HFFc6 (cell line): ENCODE measurements at places on chromosomes 13 and 19.

GRCh38 chr13:111458739-111459138 is 138.3 kb downstream of the TEX29 start:
- no peak for DNase-seq

DNA sequence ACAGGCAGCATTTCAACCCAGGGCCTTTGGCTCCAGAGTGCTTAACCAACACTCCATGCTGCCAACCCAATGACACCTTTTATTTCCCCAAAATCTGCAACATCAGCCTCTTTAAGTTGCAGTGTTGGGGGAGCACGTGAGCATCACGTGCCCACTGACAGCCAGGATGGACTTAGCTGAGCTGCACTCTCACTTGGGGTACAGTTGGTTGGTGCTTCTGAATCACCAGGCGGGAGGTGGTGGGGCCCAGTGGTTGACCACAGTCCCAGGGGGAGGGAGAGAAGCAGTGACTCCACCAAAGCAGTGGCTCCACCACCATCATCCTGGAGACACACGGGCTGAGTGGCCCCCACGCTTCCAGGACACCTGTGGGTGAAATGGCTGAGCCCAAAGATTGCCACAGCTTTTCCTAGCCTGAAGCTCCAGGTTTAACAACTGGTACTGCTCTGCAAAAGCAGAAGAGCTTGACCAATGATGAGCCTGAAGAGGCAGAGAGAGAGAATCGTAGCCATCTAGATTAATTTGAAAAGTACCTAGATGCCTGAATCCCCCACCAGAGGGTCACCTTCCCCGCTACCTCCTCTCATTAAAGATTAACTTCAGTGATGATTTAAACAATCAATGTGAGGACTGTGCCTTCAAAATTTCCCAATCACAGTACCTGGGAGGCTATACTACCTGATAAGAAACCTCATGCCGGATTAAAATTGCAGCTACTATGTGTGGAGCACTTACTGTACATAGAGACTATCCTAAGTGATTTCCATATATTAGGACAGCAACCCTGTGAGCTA is 193.8 kb downstream of the FOXO1 start:
- DNase-seq = no peak

DNA sequence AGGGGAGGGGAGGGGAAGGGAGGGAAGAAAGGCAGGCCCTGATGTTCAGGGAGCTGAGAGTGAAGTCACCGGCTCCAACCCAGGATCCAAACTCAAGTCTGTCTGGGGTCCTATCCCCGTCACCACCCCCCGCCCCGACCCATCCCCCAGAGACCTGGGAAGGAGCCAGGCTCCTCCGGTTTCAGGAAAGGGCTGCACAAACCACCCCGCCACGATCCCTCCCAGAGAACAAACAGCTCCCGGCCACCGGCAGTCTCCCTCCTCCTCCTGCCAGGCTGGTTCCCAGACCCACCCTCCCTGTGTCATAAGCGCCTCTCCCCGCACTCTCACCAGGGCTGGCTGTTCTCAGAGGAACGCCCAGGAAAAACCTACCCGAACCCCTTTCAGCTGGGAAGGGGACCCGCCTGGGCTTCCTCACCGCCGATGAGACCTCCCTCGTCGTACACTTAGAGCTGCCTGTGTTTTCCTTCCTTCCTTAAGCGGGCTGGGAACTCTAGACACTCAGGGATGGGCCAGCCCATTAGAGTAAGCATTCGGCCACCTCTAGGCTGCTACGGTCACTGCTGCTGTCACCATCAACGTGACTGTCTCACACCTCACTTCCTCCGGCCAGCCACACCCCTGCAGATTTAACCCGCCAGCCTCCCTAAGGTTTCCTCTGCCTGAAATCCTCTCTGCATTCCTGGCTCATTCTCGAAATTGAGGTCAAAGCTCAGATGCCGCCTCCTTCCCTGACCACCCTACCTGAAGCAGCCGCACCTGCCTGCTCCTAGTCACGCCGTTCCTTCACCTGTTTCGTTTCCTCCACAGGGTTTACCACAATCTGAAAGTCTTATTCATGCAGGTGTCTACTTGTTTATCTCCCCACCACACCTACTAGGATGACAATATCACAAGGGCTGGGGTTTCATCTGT is 6.3 kb upstream of the RDH13 start:
- DNase-seq = no peak

DNA sequence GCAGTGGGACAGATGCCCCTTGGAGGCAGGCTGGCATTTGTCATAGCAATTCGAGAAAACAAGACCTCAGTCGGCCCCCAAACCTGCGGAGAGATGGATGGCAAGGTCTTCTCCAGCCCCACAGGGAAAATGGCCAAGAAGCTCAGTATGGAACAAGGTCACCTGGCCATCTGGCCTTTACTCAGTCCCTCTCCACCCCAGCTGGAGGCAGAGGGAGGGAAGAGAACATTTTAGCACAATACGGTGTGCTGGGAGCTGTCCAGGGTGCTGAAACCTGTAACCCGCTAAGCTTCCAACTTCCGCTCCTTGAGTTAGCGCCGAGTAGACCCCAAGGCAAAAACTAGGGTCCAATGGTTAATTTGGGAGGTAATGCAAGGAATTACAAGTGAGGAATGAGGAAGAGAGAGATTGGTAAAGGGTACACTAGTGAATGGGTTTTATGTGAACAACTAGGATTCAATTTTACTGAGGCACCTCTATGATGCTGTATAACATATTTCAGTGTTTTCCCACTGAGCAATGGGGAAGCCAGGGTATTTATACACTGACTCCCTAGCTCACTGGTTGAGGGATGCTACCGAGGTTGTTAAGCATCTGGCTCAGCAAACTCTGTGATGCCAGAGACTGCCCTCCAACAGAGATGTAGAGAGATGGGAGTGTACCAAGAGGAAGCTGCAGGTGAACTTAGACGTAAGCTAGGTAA is 64.3 kb downstream of the CACNA1A start:
- peak; percentile 15 for DNase-seq

GRCh38 chr13:108895220-108895704 is 265.9 kb downstream of the MYO16 start:
- peak; percentile 61 for DNase-seq

- DNase-seq = no peak
Observed at GRCh38 chr13:102017248-102017647, 384.6 kb downstream of the FGF14 start.

GRCh38 chr19:4172861-4173473 is 9.4 kb downstream of the SIRT6 start:
- no peak for DNase-seq

GRCh38 chr19:15115762-15116615 is 8.8 kb downstream of the SYDE1 start:
- DNase-seq = no peak

- no peak for DNase-seq
Observed at GRCh38 chr13:31122143-31122542, 39.6 kb downstream of the HSPH1 start.

DNA sequence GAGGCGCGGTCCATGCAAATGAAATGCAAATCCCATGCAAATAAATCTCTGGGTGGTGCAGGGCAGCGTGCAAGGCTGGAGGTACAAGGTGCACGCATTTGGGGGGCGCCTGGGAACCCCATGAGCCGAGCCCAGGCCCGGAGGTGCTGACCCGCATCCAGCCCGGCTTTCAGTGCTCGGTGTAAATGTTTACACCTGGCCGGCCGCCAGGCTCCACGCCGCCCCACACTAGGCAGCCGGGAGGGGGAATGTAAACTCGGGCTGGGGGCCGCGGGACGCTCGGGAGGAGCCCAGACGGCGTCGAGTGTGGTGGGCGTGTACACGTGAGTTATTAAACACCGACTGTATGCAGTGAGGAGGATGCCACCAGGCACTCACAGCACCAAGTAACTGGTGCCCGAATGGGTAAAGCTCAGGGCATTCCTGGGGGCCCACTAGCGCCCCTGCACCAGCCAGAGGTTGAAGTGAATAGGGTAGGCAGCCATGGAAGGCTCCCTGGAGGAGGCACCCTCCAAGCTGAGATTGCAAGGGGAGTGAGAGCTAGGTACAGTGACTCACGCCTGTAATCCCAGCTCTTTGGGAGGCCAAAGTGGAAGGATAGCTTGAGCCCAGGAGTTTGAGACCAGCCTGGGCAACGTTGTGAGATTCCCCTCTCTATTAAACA is 17.2 kb downstream of the FUT6 start:
- DNase-seq = no peak

DNA sequence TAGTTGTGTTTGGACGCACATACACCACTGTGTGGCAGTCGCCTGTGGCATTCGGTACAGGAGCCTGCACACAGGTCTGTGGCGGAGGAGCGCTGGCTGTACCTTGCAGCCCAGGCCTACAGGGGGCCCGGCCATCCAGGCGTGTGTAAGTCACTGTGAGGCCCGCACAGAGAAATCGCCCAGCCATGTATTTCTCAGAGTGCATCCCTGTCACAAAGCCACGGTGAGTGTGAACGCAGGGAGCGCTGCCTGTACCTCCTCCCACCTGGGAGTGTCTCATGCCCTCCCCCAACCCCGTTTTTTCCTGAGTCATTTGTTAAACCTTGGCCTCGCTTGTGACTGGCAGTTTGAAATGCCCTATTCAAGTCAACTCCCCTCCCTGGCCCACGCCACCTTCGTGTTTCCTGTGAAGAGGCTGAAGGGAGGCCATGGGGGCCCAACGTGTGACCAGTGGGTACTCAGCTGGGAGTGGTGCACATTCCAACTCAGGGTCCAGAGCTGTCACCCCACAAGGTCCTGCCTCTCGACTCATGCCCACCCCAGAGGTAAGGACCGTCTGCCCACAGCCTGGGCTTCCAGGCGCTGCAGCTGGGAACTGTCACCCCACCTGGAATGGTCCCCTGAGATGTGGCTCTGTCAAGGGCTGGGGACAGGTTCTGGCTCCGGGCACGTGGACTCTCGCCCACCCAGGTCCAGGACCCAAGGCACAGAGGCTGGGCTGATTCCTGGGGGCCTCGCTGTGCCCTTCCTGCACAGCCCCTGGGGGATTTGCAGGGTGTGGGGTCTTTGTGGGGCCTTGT is 11.6 kb upstream of the RASA3 start:
- DNase-seq = no peak

DNA sequence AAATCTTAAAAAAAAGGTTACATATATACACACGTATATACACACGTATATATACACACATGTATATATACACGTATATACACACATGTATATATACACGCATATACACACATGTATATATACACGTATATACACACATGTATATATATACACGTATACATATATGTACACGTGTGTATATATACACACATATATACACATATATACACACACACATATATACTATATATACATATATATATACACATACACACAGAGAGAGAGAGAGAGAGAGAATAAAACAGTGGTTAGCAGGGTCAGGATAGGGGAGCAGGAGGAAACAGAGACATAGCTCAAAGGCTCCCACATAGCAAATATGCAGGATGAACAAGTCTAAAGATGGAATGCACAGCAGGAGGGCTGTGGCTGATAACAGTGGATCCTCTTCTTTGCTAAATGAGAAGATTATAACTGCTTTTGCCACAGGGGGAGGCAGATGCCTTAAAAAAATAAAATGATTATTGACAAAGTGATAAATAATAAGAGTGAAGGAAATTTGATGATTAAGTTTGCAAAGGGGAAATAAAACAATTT is 714.5 kb downstream of the UQCRFS1 start:
- DNase-seq = no peak

DNA sequence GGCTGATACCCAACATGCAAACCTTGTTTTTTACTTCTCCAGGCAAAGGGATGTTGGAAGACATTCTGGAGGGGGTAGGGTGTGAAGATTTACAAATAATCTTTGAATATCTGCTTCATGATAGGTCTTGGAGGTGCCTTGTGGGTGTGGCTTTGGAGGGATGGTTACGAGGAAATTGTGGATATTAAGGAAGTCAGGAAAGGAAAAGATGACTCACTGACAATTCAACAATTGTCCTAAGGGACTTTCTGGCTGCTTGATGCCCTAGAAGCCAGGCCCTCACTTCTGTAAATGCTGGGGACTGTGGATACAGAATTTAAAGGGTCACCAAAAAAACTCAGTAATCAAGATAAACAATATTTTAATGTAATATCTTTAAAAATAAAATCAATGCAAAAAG is 37.4 kb upstream of the ZNF527 start:
- no peak for DNase-seq

- DNase-seq = no peak
Observed at GRCh38 chr13:33106656-33107360, 90.6 kb downstream of the KL start.

DNA sequence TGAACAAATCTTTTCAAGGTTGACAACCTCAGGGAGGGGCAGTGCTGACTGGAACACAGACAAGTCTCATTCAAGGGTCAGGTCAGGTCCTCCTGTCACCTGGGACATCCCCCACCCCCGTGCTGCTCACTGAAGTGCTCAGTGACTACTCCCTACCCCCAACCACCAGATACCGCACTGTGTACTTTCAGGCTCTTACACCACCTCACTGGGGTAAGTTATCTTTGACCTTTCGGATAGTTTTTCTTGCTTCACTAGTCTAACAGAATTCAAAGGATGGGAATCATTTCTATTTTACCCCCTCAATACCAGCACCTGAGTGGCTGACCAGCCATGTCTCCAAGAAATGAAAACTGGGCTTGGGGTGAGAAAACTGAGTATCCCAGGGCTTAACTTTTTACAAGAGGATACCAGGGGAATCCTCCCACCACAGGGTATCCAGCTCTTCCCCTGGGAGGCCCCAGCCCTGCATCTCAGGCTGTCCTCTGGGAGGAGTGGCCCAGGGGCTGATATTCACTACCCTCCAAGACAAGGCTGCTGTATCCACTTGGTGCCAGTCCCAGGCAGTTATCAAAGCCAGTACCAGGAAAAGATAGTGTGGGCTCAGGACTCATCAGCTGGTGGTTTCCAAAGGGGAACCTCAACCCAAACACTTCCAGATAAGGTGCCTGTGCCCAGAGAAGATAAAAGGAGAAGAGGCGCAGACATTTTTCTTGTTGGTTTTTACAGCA is 2.1 kb downstream of the ZNF563 start:
- DNase-seq = no peak

- DNase-seq = no peak
Observed at GRCh38 chr13:113732961-113733950, 25.8 kb upstream of the TMEM255B start.

DNA sequence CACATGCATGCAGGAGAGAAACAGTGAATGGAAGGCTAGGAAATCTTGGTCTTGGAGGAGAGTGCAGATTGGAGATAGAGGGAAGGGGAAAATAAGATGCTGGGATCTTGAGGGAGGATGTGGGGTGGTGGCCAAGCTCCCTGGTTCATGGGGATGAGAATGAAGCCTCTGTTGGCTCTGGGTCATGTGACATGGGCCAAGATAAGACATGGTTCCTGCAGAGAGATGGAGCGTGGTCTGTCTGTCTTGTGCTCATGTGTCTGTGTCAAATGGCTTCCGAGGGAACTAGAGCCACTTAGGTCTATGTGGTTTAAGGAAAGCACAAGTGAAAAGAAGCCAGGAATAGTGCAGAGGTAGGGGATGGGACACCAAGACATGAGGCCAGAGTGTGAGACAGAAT is 30.8 kb upstream of the FFAR2 start:
- no peak for DNase-seq

GRCh38 chr13:62185631-62186255 is 770.1 kb upstream of the PCDH20 start:
- DNase-seq = no peak

- no peak for DNase-seq
Observed at GRCh38 chr19:35509861-35510625, 3.4 kb downstream of the DMKN start.

- no peak for DNase-seq
Observed at GRCh38 chr13:86020351-86021002, 221.3 kb upstream of the SLITRK6 start.
